ENCODE measurements at places on chromosomes 16 and 17.

DNA sequence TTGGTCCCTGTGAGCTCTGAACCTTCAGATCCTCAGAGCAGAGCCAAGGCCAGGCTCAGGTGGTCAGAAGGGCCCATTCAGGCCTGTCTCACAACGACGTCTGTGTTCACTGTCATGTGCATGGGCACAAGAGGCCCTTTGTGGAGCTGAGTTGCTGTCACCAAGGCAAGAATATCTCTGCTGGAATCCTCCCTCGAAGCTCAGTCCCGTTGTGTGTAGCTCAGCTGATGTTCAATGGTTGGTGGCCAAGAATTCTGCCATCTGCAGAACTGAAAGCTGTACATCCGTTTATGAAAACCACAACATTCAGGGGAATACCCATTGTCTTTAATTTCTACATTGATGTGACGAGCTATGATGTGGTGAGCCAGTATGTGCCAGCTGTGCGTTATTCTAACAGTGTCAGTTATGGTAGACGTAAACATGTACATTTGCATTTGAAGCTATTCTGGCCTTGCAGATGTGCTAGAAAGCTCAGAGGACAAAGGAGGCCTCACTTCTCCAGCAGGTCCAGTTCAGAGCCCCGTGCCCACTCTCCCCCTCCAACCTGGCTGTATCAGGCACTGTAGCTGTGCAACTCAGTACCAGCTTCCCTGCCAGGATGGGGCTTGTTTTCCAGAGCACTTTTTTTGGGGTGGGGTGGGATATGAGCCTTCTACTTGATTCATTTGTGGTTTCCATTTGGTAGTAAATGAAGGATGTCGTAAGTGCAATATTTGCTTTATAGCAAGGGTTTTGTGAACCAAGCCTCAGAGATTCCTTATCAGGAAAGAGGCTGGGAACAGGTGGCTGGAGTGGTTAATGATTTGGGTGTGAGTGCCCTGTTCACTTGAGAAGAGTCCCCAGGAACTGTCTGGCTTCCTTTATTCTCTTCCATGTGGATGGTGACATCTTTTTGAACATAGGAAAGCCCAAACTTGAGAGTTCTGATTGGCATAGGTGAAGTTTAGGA lies 56.1 kb downstream of the B9D1 start:
- DNase-seq = no peak

DNA sequence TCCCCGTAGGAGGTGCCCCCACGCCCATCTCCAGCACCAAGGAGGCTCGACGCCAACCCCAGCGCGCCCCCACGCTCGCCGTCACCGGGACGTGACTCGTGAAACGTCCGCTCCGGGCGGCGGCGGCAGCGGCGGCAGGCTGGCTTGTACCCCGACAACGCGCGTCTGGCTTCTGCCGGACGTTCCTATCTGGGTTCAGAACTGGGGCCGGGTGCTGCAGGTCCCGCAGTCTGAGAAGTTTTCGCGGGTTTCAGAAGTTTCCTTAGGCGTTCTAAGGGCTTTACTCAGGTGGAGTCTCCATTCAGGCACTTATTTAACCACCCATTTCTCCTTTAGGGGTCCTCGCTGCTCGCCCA lies 672 bp upstream of the ALKBH5 start:
- DNase-seq = peak; percentile 60

- DNase-seq = no peak
Measured at GRCh38 chr17:73283841-73284282, 22.2 kb upstream of the CPSF4L start.

DNA sequence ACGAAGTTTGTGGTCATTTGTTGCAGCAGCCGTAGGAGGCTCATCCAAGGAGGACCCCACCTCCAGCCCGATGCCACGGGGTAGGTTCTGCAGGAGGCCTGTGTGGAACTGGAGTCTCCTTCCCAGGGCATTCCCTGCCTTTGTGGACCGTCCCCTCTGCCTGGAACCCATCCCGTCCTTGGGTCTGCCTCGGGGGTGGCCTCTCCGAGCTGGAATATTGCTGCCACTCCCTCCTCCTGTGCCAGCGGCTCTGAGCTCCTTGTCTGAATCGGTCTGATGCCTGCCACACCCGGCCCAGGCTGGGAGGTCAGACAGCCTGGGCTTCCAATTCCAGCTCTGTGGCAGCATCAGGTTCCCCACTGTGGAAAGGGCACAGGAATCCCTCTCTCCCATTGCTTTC lies 18.8 kb downstream of the DOC2B start:
- DNase-seq = no peak

- no peak for DNase-seq
Measured at GRCh38 chr16:30379158-30379783, 3.1 kb downstream of the SEPTIN1 start.

- DNase-seq = no peak
Measured at GRCh38 chr17:38341035-38341721, 2.6 kb downstream of the GPR179 start.
